ENCODE measurements at places on chromosomes 5 and 9.

DNA sequence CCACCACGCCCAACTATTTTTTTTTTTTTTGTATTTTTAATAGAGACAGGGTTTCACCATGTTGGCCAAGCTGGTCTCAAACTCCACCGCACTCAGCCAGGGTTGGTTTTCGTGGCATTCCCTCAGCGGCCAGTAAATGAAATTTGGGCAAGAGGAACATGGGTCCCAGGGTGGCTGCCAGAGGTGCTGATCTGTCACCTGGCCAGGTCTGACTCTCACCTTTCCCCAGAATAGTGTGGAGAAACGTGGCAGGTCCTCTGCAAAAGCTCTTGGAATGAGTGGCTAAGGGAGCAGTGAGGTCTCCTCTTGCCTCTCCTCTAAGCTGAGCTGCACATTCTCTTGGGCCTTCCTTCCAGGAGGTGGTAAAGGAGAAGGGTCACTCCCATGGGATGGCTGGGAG lies 170.1 kb downstream of the IRX2 start:
- no peak for DNase-seq

GRCh38 chr5:171355302-171355724 lies 32.3 kb upstream of the NPM1 start:
- no peak for DNase-seq

DNA sequence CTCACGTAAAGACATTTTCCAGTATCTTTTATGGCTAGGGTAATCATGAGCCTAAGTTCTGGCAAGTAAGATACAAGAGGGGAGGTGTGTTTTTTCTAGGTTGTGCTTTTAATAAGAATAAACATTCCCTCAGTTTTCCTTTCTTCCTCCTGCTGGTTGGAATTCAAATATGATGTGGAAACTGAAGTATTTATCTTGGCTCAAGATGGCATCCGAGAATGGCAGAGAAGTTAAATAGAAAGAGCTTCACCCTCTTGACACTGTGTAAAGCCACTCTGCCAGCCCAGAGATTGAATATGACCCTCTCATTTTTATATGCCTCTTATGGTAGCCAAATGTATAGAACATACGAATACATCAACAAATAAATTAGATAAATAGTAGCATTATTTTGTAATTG lies 438.4 kb downstream of the ISL1 start:
- no peak for DNase-seq

- DNase-seq = no peak
These were observed 69.9 kb upstream of the NIPAL4 start for GRCh38 chr5:157390133-157390532.

GRCh38 chr9:93115486-93116071 lies 18.5 kb downstream of the NINJ1 start:
- no peak for DNase-seq

GRCh38 chr9:75001719-75002421 lies 26.2 kb downstream of the CARNMT1 start:
- peak; percentile 63 for DNase-seq

DNA sequence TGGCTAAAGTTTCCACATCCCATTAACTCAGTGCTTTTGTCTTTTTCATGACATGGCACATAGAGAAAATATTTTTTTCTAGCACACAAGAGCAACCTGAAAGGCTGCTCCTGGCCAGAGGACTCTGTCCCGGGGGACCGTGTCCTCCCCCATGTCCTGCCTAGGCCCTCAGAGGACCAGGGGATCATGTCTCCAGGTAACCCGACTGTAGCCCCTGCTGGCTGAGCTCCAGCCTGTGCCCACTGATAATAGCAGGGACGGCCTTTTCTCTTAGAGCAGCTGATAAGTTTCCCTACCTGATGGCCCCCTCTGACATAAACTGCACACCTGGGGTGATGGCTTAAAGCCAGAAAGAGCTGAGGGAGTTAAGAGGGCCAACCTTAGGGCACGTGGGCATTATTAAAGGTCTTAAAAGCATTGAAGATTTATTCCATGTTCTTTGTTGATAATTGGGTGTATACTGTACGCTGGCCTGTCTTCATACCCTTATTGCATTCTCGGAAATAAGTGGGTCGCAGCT lies 5.9 kb downstream of the HDHD3 start:
- DNase-seq = no peak

- no peak for DNase-seq
These were observed 243.4 kb upstream of the RAI14 start for GRCh38 chr5:34412736-34413135.

- DNase-seq = no peak
These were observed 15.7 kb downstream of the SAP30L start for GRCh38 chr5:154461531-154461930.

- DNase-seq = no peak
These were observed 456.0 kb downstream of the PRDM9 start for GRCh38 chr5:23963449-23963848.
